ENCODE measurements at places on chromosomes 1 and 21. TPM values are rescaled to one million over a fixed set of nuclear protein-coding genes. Genes with fewer than 3 reads are reported as not detected.

DNA sequence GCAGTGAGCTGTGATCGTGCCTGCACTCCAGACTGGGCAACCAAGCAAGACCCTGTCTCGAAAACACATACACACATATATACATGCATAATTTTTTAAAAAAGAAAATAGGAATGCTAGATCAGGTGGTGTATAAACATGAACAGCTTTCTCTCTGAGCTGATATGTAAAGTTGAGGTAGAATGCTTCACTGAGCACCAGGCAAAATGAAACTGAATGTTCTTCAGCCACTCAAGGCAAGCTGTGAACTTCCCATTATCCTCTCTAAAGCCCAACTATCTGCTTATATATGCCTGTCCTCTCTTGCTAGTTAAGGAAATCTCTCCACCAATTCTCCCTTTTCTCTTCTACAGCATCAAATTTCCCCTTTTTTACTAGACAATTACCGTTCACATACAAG, 93.0 kb downstream of the NUF2 start:
- H3K36me3 ChIP-seq: no peaks in the 10 kb centered on the region
- DNase-seq: no peak
- no peak overlapping the region for H3K27ac ChIP-seq
- H3K27me3 ChIP-seq: no peaks in the 10 kb centered on the region
- H3K4me1 ChIP-seq: no peaks in the 10 kb centered on the region

Gene ILDR2
- not detected for polyA plus RNA-seq

GRCh38 chr1:209741889-209742288, 14.0 kb upstream of the TRAF3IP3 start:
- no peaks in the 10 kb centered on the region for H3K4me1 ChIP-seq
- no peaks in the 10 kb centered on the region for H3K27me3 ChIP-seq
- no peak overlapping the region for H3K27ac ChIP-seq

- no peak overlapping the region for H3K27ac ChIP-seq
- H3K36me3 ChIP-seq: no peaks in the 10 kb centered on the region
- no peak overlapping the region for H3K4me3 ChIP-seq
- no peaks in the 10 kb centered on the region for H3K27me3 ChIP-seq
- no peaks in the 10 kb centered on the region for H3K4me1 ChIP-seq
Observed at GRCh38 chr1:87180682-87181081, 148.0 kb upstream of the LMO4 start.

DNA sequence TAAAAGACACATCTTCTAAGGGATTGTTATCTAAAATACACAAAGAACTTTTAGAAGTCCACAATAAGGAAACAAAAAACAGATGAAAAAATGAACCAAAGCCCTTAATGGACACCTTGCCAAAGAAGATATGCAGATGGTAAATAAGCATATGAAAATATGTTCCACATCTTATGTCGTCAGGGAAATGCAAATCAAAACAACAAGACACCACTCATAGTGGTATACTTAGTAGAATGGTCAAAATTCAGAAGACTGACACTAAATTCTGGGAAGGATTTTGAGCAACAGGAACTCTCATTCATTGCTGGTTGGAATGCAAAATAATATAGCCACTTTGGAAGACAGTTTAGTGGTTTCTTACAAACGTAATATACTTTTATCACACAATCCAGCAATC, 205.7 kb upstream of the ST6GALNAC5 start:
- H3K27ac ChIP-seq: no peak overlapping the region
- no peak for DNase-seq
- H3K4me1 ChIP-seq: no peaks in the 10 kb centered on the region
- no peaks in the 10 kb centered on the region for H3K27me3 ChIP-seq

All from keratinocyte (primary cell).